SW 1271 (cell line): ENCODE measurements at places on chromosomes 16 and 17.
A peak's percentile ranks its signal among the peaks of the same experiment; 100 is the strongest.

DNA sequence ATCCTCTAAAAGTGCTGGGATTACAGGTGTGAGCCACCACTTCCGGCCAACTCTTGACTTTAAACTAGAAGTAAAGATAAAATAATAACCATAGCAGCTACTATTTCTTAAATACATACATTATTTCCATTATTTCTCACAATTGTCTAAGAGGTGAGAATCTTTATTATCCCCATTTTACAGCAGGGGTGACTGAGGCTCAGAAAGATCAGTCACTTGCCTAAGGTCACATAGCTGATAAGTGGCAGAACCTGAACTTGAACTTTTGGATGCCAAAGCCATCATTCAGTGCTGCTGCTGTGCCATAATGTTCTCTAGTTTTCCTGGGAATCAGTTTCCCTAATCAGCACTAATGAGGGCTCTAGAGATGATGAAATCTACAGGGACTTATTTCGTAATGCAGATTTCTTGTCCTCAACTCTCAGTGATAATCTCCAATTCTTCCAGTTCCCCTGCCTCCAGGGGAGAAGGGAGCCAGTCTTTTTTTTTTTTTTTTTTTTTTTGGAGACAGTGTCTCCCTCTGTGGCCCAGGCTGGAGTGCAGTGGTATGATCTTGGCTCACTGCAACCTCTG is 25.2 kb upstream of the GPRC5B start:
- DNase-seq: no peak

DNA sequence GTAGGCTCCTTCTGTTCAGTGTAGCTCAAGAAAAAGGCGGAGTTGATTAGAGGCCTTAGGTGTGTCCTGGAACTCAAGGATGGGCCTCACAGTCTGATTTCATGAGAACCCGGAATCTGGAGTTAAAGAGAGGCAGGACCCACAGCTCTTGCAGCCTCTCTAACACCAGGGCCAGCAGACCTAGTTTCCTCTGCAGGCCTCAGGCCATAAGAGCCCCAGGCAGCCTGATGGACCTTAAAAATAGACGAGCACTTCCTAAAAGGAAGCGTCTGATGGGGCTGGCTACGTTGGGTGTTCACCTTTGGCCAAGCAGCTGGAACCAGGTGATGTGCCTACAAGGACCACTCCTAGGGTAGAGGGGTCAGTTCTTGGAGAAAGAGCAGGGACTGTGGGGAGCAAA is 7.6 kb downstream of the CACNG5 start:
- no peak for DNase-seq

DNA sequence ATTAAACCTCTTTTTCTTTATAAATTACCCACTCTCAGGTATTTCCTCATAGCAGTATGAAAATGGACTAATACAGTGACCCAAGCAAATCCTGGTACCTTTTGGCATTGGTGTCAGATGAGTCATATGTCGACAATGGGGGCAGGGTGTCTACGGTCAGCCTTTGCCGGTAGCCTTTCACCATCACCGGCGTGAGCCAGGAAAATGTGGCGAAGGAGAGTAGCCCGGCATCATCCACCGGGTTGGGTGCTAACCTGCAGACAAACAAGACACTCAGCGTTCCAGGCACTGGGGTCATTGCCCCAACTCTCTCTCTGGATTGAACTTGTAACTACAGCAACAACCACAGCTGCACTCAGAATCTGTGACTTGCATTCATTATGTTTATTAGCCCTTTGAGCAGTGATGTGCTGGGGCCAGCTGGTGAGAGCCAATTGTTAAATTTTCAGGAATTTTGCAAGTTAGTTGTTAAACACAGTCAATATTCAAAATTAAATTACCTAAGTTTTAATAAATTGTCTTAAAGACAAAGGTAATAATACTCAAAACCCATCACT is 11.9 kb downstream of the ABCC12 start:
- no peak for DNase-seq

DNA sequence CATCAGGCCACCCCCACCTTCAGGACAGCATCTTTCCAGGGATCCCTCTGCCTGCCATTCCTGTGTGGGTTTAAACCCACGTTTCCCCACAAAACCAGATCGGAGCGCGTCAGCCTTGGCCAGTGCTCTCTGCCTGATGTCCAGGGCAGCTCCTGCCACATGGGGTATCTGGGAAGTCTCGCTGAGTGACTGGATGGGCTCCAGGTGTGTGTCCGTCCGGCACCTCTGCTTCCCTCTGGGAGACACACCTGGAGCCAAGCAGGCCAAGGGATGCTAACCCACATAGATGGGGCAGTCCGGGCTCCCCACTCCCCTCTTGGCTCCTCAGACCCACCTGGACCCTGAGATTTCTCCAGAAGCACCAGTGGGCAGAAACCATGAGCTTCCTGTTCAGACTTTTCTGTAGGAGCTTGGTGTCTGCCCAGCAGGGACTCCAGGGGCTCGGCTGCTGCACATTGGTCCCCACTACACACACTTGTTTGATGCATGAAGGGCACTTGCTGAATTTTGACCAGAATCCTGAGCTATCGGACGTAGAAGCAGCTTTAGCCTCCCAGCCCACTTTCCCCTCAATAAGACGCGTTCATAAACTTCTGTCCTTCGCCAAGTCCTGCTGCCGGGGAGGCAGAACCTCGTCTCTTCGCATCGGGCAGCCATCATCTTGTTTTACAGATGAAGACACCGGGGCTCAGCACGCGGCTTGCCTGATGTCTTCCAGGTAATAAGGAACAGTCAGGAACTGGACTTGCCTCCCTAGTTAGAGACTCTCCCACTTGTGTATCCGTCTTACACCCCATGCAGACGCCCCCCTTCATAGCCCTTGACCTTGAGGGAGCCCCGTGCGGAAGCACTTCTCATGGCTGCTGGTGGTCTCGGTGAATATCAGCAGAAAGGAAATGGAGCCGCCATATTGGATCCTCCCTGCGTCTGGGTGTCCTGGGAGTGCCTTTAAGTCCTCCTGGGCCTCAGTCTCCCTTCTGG is 91.6 kb upstream of the ZNF469 start:
- DNase-seq: no peak

DNA sequence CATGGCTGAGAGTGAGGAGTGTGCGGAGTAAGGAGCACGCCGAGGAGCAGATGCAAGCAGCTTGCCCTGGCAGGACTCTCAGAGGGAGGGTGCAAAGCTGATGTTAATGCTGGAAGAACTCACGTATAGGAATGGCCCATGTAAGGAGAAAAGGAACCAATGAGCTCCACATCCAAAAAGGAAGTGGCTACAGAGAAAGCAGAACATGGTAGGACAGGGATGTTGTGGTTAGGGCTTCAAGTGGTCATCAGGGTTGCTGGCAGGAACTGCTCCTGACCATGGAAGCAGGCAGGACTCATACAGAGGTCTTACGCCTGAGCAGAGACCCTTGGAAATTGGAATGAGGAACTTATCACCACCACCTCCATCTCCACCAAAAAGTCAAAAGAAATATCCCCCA is 5.2 kb downstream of the MYO1D start:
- DNase-seq: no peak

GRCh38 chr17:40311575-40311974 is 2.6 kb downstream of the RARA start:
- no peak for DNase-seq

DNA sequence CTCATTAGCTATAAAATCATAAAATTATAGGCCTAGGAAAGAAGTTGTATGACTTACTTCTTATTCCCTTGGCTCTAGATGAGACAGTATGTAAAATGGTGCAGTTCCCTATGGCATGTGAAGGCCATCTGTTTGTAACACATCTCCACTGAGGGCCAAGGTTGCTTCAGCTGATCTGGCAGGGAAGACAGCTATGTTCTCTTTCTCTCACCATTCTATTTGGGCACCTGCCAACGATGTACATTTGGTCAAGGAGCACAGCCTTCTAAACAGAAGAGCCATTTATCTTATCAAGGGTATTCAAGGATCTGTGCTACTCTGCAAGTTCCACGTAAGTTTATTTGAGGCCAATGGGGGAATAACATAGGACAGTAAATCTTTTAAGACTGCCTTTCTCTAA is 129.8 kb upstream of the TOM1L1 start:
- no peak for DNase-seq

GRCh38 chr16:58485184-58485887 is 14.6 kb upstream of the NDRG4 start:
- DNase-seq: no peak

- no peak for DNase-seq
These were observed 41.5 kb downstream of the ZFPM1 start for GRCh38 chr16:88494335-88495154.

GRCh38 chr16:73062743-73063733 is 15.1 kb upstream of the ZFHX3 start:
- DNase-seq: no peak

DNA sequence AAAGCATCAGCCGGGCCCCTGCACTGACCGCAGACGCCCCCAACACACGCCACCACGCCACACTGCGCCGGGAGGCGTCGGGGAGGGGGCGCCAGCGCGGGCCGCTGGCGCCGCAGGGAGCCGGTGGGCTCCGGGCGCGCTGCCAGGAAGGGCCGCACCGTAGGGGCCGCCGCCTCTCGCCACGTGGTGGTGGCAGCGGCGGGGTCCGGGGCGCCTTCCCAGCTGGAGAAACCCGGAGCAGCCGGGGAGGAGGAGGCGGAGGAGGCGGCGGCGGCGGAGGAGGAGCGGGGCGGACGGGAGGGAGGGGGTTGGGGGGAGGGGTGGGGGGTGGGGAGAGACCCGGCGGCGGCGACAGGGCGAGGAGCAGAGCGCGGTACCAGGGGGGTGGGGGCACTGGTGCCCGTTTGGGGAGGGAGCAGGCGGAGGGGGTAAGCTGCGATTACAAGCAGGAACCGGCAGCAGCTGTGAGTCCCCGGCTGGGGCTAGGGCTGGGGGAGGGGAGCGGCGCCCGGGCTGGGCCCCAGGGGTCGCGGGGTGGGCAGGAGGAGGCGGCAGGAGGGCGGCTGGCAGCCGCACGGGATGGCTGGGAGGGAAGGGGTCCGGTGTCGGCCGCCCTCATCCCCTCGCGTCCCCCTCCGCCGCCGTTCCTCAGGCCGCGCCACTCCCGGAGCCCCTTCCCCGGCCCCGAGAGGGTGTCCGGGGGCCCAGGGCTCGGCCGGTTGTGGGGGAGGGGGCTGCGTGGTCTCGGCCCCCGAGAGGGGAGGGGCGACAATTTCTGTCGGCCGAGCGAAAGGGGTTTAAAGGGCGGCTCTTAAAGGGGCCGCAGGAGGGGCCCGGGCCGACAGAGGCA is at the start of gene TBKBP1:
Gene TBKBP1, plus strand, starts transcription at position 431 of the 850 bp plus-strand sequence. CDS start 1,952 bp downstream, outside the sequence.
- DNase-seq: no peak

GRCh38 chr17:56478836-56479447 is 114.6 kb upstream of the NOG start:
- peak; percentile 11 for DNase-seq

DNA sequence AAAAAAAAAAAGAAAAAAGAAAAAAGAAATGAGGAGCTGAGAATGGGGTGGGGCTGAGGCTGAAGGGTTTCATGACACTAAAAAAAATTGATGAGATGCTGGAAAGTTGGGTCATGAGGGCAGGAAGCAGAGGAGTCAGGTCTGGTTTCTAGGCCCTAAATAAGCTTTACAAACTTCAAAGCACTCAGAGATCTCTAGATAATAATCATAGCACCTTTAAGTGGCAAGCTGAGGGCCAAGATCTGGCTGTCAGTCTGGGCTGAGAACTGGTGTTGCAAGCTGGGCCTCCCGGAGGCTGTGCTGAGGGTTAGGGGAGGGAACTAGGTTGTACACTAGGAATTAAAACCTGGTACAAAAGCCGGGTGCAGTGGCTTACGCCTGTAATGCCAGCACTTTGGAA is 6.4 kb downstream of the ZNF764 start:
- DNase-seq: no peak

DNA sequence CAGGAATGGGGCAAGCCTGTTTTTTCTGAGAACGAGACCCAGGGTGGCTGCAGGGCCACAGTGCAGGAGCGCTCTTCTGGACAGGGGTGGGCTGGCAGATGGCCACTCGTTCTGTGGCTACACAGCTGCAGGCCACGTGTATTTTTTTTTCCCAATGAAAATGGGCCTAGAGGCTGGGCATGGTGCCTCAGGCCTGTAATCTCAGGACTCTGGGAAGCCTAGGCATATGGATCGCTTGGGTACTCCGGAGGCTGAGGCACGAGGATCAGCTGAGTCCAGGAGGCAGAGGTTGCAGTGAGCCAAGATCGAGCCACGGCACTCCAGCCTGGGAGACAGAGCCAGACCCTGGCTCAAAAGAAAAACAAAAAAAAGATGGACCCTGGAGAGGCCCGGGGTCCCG is 6.8 kb downstream of the UNKL start:
- DNase-seq: no peak

- no peak for DNase-seq
These were observed 17.7 kb downstream of the KSR1 start for GRCh38 chr17:27473748-27474609.

DNA sequence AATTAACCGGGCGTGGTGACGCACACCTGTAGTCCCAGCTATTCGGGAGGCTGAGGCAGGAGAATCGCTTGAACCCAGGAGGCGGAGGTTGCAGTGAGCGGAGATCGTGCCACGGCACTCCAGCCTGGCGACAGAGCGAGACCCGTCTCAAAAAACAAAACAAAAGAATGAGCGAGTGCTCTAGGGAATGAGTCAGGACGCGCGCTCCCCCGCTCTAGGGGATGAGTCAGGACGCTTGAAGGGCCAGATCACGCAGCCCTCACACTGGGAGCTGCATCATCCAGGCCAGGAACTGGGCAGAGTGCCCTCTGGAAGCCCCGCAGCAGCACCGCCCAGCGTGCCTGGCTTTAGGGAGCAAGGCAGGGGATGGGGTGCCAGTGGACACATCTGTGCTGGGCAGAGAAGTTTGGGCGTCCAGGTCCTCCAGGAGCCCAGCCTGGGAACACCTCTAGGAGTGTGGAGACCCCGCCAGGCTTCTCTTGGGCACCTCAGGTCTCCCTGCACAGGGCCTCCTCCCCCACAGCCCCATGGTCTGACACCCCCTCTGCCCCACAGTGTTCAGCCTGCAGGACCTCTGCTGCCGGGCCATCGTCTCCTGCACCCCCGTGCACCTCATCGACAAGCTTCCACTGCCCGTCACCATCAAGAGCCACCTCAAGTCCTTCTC is 3.9 kb upstream of the WFIKKN1 start:
- DNase-seq: no peak

DNA sequence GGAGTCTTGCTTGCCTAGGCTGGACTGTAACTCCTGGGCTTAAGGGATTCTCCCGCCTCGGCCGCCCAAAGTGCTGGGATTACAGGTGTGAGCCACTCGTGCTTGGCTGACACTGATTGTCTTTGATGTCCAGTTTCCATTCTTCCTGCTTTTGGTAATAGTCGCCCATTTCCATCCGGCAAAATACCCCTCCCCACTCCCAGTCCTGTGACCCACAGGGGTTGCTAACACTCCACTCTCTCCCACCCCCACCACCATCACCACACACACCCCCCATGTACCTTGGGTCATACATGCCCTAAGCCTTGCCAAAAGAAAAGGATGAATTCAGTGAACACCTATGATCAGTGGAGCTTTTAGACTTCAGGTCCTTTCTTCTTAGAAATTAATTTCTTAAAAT is 52.8 kb upstream of the MYH10 start:
- DNase-seq: no peak

GRCh38 chr17:81983011-81983638 is 5.7 kb downstream of the ASPSCR1 start:
- DNase-seq: no peak

DNA sequence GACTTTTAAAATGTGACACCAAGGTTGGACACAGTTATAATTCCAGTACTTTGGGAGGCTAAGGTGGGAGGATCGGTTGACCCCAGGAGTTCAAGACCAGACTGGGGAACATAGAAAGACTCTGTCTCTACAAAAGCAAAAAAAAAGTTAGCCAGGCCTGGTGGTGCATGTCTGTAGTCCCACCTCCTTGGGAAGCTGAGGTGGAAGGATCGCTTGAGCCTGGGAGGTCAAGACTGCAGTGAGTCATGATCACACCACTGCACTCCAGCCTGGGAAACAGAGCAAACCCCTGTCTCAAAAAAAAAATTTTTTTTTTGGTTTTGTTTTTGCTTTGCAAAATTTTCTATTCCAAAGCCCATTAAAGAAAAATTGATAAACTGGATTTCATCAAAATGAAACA is 281.4 kb downstream of the BCAS3 start:
- no peak for DNase-seq
